Stimulated activated CD8-positive, alpha-beta memory T cell treated with anti-CD3 and anti-CD28 coated beads, Interleukin-4, amount 100 ng/mL, for 1 hour (primary cell): ENCODE measurements at places on chromosomes 3 and 15.

GRCh38 chr3:115436767-115437301 is 186.5 kb upstream of the GAP43 start:
- DNase-seq = no peak

- no peak for DNase-seq
Measured at GRCh38 chr15:71341811-71342550, 226.7 kb downstream of the THSD4 start.

- no peak for DNase-seq
Measured at GRCh38 chr3:29854821-29855220, 574.0 kb downstream of the RBMS3 start.

GRCh38 chr3:37457378-37458065 is 283.1 kb upstream of the LRRFIP2 start:
- DNase-seq = no peak

DNA sequence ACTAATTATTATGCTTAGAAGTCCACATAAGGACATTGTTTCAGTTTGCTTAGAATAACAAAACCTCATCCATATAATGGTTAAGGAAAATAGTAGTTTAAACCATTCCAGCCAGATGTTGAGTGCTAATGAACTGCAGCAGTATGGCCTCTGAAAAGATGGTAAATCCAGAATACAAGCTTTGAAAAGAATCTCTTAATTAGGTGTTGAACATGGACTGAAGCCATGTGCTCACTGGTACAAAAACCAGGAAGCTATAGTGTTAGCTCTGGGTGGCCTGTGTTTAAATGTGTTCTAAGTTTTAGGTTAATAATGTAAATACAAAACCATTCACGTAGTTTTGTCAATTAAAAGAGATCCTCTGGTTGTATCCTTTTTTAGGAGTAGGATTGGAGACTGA is 78.2 kb downstream of the GALK2 start:
- DNase-seq = no peak
